ENCODE measurements at places on chromosomes 11 and 22. TPM values are rescaled to one million over a fixed set of nuclear protein-coding genes. Genes with fewer than 3 reads are reported as not detected.

The DCHS1 gene
- total RNA-seq: 9.6 TPM

GRCh38 chr11:70365544-70365927, 32.8 kb upstream of the CTTN start:
- no peak for DNase-seq

- DNase-seq: no peak
These were observed 291.6 kb downstream of the BUD13 start for GRCh38 chr11:116481126-116481675.

The MUC2 gene
- total RNA-seq: not detected

GRCh38 chr11:17272801-17273200, 3.7 kb upstream of the NUCB2 start:
- no peak for DNase-seq

The POU2AF1 gene
- 0.27 TPM for total RNA-seq

DNA sequence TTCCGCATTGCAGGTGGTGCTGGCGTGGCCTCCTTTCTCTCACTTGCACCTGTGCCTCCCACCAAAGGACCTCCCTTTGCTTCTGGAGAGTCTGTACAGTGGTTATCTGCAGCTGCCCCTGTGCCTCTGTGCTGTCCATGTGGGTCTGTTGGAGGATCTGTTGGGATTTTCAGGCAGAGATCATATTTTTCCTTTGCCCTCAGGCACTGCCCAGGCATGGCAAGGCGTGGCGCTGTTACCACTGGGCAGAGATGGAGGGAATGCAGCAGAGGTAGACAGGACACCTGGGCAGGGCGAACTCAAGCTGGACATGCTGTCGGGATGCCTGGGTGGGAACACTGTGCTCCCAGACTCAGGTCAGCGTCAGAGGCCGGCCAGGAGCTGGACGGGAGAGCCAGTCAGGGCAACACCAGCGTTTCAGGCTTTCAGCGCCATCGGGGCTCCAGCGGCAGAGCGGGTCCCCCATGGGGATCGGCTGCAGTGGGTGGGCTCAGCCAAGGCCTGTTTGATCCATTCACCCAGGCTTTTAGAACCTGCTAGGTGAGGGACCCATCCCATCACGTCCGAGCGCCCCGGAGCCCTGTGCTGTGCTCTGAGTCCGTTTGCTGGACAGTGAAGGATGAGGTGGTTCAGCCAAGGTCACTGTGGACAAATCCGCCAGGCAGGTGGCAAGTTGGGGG, 718.9 kb downstream of the BRD1 start:
- no peak for DNase-seq

GRCh38 chr11:47179655-47179991, 2.9 kb upstream of the ARFGAP2 start:
- no peak for DNase-seq

- DNase-seq: peak; percentile 49
These were observed 52.4 kb downstream of the PACSIN2 start for GRCh38 chr22:42962295-42963230.

GRCh38 chr11:10792385-10793068, 16.2 kb downstream of the EIF4G2 start:
- peak; percentile 93 for DNase-seq

The SCARF2 gene
- total RNA-seq: 2.6 TPM

Data from Right ventricle myocardium superior (tissue), 1 donor.